ENCODE measurements at places on chromosomes 7 and 10.
A peak's percentile ranks its signal among the peaks of the same experiment; 100 is the strongest.

- DNase-seq, result peak; percentile 16
Measured at GRCh38 chr7:113890331-113891030, 28.3 kb downstream of the PPP1R3A start.

- no peak for DNase-seq
Measured at GRCh38 chr10:101032637-101033224, 1.7 kb downstream of the SFXN3 start.

DNA sequence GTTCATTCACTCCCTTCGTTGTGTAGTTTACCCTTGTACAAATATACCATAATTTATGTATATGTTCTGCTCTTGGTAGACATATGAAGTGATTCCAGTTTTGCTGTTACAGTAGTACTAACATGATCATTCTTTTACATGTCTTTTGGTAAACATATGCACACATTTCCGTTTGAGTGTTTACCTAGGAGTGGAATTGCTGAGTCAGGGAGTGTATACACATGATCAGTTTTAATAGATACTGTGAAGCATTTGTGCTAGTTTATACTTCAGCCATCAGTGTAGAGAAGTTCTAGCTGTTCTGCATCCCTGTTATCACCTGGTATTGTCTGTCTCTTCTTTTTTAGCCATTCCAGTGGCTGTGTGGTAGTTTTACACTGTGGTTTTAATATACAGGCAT, 34.5 kb upstream of the CYP26C1 start:
- DNase-seq, result no peak

- DNase-seq, result no peak
Measured at GRCh38 chr10:51301644-51302043, 227.4 kb downstream of the PRKG1 start.

- no peak for DNase-seq
Measured at GRCh38 chr10:56360583-56360966, 484 bp downstream of the ZWINT start.

GRCh38 chr7:139908792-139909191, 79.7 kb downstream of the TBXAS1 start:
- DNase-seq, result no peak

DNA sequence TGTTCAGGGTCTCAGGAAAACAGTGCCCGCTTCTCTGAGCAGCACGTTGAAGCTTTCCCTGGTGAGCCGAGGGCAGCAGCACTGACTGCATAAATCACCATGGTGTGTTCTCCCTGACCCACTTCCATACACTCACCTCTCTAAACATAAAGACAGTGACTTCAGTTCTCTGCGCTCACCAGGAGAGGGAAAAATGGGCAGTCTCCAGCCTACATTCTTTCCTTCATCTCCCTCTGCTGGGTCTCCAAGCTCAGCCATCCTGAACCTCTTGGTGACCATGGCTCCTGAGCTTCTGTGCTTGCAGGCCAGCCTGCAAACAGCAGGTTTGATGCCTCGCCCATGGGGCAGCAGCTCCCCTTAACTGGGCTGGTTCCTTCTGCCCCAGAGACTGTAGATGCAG, 236.6 kb upstream of the ZNF32 start:
- no peak for DNase-seq

- DNase-seq, result no peak
Measured at GRCh38 chr7:3043544-3044371, at the start of gene CARD11. CARD11 (minus strand) TSS chr7:3043867; CDS start chr7:2958506, 85,361 bp downstream.

DNA sequence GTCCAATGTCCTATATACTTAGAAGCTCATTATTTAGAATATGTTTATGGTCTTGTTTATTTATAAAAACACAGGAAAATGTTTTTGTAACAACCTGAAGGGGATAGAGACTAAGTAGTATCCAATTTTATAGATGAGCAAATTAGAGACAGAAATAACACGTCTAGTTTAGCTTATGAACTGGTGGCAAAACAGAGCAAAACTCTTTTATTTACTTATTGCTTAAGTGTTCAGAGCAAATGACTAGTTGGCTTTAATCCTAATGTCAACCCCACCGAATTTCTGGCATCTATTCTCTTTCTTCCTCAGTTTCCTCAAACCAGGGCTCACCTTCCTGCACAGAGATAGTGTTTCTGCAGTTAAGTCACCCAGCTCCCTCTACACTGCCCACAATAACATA, 792.8 kb downstream of the REEP3 start:
- no peak for DNase-seq

GRCh38 chr7:49166441-49166840, 242.1 kb downstream of the CDC14C start:
- DNase-seq, result no peak

DNA sequence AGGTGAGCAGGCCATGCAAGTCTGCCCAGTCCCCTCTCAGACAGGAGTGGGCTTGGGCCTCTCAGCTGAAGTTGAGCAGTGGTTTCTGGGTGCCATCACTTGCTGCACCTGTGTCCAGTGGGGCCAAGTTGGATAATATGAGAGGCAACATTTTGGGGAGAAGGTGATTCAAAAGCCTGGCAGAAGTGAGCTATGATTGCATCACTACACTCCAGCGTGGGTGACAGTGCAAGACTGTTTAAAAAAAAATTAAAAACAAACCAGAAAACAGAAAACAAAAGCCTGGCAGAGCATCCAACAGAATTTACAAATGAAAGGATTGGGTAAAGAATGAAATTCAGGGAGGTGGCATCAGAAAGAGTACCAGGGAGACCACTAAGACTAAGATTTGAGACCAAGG, 121.5 kb upstream of the LAMB4 start:
- DNase-seq, result no peak

DNA sequence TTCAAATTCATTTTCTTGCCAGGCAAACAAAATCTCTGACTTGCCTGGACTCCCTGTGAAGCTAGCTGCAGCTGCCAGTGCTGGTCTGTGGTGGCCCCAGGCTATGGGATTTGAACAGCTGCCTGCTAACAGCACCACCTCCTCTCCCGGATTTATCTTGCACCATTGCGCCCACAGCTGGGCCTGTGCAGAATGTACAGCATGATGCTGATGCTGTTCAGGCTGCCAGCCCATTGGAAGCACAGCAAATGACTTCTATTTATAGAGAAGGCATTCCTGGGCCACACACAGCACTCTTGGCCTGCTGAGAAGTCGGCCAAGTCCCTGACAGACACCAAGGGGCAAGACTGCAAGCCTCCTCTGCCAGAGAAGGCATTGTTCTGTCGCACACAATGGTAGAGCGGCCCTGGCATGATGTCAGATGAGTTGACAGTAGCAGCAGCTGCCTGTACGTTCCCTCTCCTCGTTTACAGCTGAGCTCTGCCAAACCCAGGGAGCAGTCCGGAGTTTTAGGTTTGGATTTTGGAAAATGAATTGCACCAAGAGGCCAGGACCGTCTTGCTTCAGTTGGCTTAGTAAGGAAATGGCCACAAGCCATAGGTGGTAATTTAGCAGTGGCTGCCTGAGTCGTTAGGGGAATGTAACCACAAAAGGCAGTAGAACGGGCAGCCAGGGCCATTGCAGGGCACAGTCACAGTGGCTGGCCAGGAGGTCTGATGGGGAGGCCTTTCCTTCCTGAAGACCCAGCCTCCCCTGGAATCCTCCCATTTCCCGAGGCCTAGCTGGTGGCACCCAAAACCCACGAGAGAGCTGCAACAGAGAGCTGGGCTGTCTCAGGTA, 38.5 kb downstream of the MTURN start:
- peak; percentile 44 for DNase-seq

- DNase-seq, result no peak
Measured at GRCh38 chr10:98577578-98577977, 130.8 kb upstream of the HPS1 start.

Data from fibroblast of skin of left quadriceps (primary cell).